ENCODE measurements at places on chromosomes 7 and 10.
A peak's percentile ranks its signal among the peaks of the same experiment; 100 is the strongest.

DNA sequence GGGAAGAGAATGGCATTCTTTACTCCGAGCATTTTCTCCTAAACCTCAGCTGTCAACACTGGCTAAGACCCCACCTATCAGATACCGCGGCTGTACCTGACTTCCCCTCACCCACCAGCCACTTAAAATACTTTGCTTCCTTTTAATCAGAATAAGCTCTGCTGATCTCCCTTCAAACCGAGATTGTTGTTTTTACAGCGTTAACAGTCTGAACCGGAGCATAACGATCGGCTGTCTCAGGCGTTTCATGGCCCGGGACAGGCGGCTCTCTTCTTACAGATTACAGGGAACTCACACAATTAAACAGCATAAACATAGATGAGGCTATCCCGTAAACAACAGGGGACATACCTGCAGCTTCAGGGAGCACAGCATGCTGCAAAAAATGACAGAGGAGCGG is 174.3 kb upstream of the RNF32 start:
- no peak for DNase-seq

DNA sequence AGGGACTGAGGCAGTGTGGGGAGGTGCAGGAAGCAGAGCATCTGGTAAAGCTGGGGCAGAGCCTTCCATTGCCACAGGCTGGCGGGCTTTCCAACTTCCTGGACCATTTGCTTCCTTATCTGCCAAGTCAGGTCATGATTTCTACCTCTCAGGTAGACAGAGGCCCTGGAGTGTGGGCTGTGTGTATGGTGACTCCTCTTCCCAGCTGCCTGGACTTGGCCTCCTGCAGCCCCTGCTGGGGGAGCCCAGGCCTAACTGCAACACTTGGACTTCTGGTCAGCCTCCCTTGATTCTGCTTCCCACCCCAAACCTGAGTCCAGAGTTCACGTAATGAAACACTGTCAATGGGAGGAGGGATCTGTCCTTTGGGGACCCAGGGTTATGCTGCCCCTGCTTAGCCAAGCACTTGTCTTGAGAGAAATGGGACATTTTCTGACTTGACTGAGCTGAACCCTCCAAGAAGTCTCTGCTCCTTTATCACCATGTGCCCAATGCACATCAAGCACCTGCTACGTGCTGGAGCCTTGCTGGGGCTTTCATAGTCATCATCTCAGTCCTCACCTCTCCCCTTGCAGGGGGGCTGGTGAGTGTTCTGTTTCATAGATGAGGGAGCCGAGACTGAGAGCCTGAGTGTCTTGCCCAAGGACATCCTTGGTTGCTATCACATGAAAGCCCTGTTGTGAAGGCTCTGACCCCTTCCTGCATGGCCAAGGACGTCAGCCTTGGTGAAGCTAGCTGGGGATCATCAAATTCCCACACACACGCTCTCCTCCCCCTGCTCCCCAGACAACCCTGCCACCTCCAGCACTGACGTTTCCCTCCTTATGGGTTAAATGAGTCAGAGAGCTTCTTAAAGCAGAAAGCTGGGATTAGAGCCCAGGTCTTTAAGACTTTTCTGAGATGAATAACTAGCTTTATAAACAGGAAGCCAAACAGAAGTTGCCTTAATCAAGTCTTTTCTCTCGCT is 3.4 kb downstream of the CLEC2L start:
- no peak for DNase-seq

DNA sequence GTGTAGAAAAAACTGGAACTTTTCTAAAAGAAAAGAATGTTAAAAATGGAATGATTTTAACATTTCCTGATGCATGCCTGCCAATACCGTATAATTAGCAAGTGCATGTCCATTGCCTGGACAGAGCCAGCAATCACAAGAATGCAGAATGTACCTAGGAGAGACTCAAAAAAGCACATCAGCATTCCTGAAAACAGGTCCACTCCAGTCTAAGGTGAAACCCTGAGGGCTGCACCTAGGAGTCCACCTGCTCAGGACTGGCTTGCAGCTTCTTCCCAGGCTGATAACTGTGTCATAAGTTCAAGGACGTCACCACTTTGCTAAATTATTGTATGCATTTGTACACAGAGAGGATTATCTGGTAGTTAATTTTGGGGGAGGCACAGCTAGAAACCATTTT is 5.4 kb downstream of the CCDC201 start:
- DNase-seq, result no peak

GRCh38 chr10:43131256-43131655 is 7.0 kb upstream of the CSGALNACT2 start:
- DNase-seq, result peak; percentile 47

DNA sequence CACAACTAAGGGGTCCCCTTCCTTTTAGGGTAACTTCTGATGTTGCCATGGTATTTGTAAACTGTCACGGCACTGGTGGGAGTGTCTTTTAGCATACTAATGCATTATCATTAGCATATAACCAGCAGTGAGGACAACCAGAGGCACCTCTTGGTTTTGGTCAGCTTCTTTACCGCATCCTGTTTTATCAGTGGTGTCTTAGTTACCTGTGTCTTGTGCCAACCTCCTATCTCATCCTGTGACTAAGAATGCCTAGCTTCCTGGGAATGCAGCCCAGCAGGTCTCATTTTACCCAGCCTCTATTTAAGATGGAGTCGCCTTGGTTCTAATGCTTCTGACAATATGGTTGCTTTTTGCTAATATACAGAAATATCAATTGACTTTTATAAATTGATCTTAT is 54.9 kb downstream of the AHCYL2 start:
- no peak for DNase-seq

All from right atrium auricular region (tissue), 2 donors.